Aorta (tissue), 5 donors: ENCODE measurements at places on chromosomes 5 and 9.

DNA sequence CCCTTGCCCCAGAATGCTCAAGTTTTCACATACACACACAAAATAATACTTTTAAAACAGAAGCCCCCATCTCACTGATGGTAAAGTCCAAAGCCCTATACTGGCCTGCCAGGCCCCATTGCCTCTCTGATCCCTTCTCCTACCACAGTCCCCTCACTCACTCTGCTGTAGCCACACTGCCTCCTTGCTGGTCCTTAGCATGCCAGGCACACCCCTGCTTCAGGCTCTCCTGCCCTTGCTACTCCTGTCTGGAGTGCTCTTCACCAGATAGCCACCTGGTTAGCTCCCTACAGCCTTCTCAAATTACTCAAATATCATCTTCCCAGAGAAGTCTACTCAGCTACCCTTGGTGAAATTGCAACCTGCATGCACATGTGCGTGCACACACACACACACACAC lies 177.5 kb downstream of the C5orf15 start:
- DNase-seq = no peak

GRCh38 chr9:108671176-108671575 lies 184.6 kb downstream of the ACTL7B start:
- no peak for DNase-seq

DNA sequence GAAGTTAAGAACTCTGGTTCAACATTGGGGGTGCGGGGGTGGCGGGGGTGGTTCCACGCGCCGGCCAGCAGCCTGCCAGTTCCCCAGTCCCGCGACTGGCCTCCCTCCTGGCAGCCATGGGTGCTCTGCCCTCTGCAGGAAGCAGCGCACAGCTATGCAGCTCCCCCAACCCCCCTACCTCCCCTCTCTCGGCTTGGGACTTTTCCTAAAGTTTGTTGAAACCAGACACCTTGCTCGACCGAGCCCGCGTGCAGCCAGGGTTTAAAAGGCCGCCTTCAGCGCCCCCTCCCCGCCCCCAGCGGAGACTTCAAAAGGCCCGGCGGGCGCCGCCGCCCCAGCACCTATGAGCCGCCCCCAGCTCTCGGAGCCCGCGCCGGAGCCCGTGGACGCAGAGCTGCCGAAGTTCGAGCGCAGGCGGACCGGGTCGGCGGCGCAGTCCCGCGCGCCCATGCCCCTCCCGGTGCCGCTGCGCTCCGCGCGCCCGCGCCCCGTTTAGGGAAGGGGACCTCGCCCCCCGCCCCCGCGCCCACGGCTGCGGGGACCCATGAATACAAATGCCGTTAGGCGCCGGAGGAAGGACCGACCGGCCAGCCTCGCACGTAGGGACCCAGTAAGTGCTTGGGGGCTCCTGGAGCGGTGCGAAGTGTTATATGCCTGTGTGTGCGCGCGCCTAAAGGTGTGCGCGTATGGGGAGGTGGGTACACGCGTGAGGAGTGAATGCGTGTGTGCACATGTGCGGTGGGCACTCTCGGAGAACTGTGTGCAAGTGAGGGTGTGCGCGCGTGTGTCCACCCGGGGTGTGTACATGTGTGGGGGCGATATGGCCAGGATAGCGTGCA lies 1.4 kb upstream of the COL27A1 start:
- peak; percentile 78 for DNase-seq

DNA sequence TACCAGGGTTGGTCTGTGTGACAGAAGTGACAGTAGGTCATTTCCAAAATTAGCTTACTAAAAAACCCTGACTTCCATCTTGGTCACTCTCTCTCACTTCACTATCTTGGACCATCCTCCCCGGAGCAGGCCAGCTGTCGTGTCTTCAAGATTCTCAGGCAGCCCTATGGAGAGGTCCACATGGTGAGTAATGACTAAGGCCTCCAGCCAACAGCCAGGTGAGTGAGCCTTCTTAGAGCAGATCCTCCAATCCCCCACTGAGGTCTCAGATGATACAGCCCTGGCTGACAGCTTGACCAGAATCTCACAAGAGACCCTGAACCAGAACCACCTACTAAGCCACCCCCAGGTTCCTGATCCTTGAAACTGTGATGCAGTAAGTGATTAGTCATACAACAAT lies 92.0 kb downstream of the DCP2 start:
- DNase-seq = no peak

- no peak for DNase-seq
Observed at GRCh38 chr9:122656378-122656777, 1.0 kb downstream of the OR1B1 start.

GRCh38 chr9:90432951-90433350 lies 209.7 kb downstream of the DIRAS2 start:
- DNase-seq = no peak

GRCh38 chr5:145697251-145697990 lies 137.7 kb downstream of the PRELID2 start:
- DNase-seq = no peak

GRCh38 chr5:40616781-40617180 lies 62.9 kb upstream of the PTGER4 start:
- DNase-seq = no peak

DNA sequence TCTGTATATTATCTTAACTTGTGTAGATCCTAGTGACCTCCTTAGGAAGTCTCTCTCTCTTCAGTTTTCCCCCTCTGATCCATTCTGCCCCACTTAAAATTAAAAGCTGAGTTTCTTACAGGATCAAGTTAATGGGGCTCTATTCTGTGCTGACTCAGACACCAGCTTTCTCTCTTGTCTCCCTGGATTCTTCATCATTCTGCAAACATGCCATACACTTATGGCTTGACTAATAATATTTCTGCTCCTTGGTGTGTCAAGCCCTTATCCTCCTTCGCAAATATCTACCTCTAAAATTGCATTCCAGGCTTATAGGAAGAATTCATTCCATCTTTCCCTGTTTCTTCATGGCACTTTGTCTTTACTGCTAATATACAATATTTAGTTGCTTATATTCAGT lies 18.1 kb downstream of the LRRC70 start:
- DNase-seq = no peak

GRCh38 chr5:111225926-111226325 lies 1.7 kb downstream of the CAMK4 start:
- no peak for DNase-seq

DNA sequence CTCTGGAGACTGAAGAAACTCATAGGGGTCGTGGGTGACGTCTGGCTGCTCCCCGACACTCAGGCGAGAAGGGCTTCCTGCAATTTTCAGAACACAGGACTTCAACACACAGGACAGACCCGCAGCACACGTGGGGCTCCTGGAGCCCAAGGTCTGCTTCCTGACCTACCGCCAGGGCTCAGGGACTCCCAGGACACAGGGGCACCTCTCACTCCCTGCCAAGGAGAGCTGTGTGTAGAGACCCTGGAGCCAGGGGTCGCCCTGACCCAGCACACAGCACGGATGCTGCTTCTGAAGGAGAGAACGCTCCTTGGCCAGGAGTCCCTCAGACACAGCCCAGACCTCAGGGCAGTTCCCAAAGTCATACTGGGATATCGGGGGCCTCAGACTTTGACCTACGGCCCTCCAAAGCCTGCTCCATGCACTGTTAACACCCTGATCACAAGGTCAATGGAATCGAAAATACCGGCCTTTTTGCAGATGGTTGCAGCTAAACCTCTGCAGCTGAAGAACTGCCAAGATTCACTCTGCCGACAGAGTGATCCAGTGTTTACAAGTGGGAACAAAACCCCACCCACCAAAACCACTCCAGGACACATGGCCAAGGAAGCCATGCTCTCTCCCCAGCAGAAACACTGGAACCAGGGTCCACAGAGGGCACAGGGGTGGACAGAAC lies 13.8 kb upstream of the ZDHHC11 start:
- DNase-seq = no peak

GRCh38 chr9:84642553-84643141 lies 26.9 kb upstream of the NTRK2 start:
- no peak for DNase-seq

DNA sequence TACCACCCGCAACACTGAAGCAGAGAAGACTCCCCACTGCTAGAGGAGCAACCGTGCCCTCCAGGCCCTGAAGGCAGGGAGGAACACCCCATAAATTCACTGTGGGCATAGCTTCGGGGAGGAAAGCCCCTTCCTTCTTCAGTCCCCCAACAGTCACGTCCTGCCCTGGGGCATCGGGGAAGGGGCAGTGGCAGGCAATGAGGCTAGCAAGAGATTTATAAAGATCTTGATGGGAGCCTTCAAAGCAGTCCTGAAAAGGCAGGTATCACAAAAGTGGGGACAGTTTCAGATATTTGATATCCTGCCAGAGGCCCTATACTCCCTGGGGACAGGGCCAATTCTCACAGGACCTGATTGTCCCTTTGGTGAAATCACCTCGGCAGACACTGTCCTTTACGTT lies 16.9 kb upstream of the TRIM14 start:
- no peak for DNase-seq

DNA sequence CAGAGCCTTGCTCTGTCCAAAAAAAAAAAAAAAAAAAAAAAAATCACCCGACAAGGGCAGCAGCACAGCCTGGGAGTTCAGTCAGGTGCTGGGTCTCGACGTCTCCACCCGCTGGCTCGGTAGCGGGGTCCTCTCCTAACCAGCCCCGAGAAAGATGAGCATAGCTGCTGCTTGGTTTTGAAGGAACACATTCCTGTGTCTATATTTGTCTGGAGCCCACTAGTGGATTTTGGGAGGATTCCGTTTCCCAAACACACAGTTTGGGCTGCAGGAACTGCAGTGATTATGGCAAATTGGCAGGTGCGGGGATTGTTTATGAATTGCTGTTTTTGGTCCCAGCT lies 1.2 kb downstream of the OTULINL start:
- DNase-seq = no peak

DNA sequence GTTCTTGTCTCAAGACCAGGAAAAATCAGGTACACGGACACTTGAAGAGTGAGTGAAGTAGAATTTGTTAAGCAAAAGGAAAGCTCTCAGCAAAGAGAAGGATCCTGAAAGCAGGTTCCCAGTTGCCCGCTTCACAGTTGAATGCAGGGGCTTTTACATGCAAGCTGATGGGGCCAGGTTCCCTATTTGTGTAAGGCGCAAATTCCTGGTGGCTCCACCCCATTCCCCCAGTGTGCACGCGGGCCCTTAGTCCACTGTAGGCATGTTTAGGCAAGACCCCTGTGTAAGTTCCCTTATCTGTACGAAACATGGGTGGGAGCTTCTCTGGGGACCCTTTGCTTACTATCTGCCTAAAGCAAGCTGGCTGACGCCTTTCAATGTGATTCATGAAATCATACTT lies 2.7 kb upstream of the AGTPBP1 start:
- DNase-seq = no peak

DNA sequence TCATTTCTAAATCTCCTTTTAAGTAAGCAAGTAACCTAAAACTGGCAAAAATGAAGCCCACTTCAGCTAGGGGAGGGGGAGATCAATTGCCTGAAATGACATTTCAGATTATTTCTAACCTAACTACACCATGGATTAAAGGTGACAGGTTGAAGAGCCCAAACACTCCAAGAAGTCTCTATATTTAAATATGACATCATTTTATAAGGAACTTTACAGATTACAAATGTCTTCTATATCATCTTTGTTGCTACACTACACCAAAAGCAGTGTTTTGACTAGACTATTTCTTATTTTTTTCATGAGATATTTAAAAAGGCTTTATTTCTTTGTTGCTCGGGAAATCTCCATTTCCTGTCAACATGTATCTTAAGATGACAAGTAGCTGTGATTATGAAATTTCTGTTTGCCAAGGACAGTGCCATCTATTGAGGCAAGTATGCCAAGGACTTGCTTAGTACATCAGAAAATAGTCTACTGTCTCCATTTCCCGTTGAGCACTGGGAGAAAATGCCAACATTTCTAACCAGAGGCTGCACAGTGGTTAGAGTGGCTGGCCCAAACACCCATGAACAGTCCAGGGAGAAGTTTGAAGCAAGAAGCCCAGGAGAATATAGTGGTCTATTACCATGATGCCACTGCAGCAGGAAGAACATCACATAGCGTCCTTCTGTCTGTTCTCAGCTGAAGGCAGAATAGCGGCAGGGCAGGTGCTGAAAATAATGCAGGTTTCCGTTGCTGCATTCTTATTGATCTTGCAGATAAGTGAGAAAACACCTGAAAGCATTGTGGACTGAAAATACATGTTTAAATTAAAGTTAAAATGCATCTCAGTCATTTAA lies 93.4 kb upstream of the ITGA2 start:
- no peak for DNase-seq

DNA sequence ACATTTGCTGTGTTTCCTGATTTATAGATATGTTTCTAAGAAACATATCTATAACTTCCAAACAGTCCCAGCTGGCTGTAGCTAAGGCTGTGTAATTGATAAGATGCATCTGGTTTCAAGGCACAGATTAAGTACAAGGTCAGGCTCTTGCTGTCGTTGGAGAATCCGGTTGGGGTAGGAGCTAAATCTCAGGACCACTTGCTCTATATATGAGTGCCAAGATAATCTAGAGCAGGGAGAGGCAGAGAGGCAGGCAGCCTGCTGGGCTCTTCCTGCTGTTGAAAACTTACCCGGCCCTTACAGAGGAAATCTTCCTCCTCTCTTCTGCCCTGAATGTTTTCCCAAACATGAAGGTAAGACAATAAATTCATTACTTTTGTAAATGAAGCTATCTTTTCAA lies at the start of gene C7:
Gene C7, plus strand, starts transcription at position 234 of the 400 bp plus-strand sequence. Its CDS starts 114 bp downstream, at position 348.
- DNase-seq = no peak

GRCh38 chr5:16000056-16000455 lies 179.5 kb downstream of the MARCHF11 start:
- DNase-seq = no peak

- DNase-seq = no peak
Observed at GRCh38 chr5:24963611-24964010, 318.8 kb upstream of the CDH10 start.

DNA sequence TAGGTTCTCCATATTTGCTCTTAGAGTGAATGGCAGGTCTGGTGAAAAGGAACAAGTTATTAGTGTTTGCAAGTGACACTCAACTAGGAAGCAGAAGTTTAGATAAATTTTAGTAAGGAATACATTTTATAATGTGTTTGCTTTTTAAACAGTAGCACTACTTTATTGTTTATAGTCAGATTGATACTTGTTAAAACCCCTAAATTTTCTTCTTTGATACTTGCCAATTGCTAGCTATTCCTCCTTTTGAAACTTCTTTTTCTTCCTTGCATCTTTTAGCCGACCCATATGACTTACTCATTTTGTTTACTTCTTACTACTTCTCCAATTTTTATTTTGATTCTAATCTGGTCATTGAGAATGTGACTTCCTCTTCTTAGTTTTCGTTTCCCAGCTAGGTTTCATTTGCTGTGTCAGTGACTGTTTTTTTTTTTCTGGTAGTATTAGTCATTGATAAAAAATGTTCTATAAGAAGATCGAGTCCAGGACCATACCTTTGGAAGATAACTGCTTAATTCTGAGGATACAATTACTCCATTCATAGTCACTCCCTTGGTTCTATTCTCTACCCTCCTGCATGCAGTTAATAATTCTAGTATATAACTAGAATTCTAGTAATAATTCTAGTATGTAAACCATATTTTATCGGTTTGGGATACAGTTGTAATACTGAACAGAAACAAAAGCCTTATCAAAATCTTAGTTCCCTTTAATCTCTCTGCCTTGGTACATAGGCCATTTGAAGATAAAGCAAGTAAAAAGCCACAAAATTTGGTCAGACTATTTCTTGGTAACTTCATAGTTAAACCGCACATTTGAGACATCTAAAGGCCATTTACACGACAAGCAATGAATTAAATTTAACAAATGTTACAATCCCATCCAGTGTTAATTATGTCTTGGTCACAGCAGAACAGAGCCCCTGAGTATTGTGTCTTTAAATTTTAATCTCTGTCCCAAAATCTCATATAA lies 2.8 kb upstream of the RICTOR start:
- DNase-seq = no peak

GRCh38 chr5:59767681-59768151 lies 125.8 kb downstream of the PDE4D start:
- no peak for DNase-seq
